ENCODE measurements at places on chromosomes 2 and 18.

DNA sequence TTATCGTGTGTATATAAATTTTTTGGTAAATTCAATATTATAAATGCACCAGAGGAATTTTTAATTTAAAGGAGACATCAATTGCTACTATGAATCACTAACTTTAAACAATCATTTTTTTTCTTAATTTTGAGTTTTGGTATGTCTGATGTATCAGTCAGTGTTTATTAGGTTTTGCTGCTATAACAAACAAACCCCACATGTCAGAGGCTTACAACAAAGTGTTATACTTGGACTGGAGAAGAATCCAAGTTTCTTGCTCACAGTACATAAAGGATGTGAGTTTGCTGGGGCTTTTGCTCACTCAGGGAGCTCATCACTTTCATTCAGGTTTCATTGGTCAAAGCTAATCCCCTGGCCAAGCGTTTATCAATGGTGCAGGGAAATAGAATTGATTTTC lies 81.8 kb downstream of the VWC2L start:
- no peak for DNase-seq

DNA sequence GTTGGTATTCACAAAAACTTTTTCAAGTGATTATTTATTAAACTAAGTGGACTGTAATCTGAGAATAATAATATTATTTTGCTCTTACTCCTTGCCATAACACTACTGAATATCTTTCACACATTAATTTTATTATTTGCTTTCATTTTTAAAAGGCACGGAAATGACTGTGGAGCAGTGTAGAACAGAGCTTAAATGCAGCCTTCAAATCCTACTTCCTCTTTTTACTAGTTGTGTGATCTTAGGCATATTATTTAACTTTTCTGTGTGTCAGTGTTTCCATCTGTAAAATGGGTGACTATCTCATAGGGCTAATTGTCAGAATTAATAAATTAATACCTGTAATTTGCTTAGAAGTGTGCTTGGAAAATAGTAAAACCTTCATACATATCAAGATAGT lies 55.5 kb upstream of the SLC8A1 start:
- DNase-seq: no peak

- DNase-seq: no peak
Observed at GRCh38 chr2:167103757-167104133, 215.5 kb downstream of the XIRP2 start.

- DNase-seq: no peak
Observed at GRCh38 chr2:197259470-197259999, 51.0 kb downstream of the ANKRD44 start.

- DNase-seq: no peak
Observed at GRCh38 chr2:172214252-172214651, 111.6 kb upstream of the DLX2 start.

DNA sequence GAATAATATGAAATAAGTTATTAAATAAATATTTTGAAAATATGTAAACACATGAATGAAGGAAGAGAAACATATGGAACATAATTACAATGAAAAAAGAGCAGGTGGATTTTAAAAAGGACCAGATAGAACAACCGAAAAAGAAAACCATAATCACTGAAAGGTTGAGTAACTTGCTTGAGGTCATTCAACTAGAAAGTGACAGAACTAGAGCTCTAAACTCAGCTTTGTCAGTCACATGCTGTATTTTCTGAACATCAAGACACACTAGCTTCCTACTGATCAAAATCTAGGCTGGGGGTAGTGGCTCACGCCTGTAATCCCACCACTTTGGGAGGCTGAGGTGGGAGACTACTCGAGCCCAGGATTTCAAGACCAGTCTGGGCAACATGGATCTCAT lies 30.0 kb upstream of the ITGAV start:
- no peak for DNase-seq

- DNase-seq: no peak
Observed at GRCh38 chr18:57677262-57678211, 55.9 kb upstream of the NARS1 start.

DNA sequence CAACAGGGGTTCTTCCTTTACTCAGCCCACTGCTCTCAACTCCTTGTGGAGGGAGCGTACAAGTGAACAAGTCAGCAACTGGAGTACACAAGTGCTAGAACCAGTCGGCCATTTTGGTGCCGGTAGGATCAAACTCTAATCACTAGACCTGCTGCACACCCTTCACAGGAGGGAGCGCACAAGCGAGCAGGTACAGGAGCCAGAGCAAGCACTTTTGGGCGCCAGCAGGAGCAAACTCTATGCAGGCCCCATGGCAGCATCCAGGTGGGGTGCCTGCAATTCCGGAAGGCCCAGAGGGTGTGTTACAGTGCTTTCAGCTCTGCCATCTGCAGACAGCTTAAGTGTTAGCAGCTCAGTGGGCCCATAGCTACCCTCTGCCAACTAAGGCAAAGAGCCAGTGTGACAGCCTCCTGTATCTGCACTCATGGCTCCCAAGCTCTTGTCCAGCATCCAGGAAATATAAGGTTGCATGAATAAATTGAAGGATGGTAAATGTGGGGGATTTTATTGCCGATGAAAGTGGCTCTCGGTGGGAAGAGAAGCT lies 426.1 kb downstream of the DCC start:
- no peak for DNase-seq

DNA sequence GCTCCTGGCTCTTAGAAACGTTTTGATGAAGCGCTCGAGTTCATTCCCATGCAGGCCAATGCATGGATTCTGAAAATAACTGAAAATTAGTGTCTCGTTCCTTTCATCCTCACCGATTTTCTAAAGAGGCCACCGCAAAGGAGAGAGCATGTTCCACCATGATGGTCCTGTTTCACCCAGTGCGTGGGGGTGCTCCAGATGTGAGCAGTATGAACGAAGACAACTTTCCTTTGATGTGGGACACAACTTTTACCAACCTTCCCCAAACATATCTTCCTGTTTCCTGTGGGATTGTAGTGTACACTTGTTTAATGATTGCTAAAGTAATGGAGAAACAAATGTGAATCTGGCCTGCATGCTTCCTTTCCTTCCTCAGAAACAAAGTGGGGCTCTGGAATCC lies 114.5 kb downstream of the PRPF40A start:
- DNase-seq: no peak

DNA sequence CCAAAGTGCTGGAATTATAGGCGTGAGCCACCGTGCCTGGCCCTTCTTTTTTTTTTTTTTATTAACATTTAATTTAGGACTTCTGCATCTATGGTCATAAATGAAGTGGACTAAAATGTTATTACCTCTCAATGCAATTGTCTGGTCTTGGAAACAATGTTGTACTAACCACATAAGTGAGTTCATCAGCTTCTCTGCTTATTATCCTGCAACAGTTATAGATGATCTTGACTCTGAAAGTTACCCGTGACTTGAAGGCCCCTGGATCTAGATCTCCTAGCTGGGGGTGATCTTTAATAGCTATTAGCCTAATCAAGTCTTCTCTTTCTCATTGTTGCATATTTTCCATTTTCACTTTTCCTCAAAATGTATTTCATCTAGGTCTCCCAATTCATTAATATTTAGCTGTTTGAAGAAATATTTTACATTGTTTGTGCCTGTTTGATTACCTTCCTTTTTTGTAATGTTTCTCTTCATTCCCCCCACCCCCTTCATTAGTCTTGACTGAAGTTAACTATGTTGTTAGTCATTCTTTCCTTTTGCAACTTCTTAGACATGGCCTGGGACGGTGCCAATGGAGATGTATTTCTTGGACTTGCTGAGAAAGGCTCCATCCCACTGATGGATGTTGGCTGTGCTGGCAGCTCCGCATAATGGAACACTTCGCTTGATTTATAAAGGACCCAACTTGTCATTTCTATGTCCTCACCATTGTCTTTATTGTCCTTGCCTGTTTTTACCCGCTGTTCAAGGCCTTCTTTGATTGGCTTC lies 141.6 kb upstream of the RIOK3 start:
- no peak for DNase-seq

DNA sequence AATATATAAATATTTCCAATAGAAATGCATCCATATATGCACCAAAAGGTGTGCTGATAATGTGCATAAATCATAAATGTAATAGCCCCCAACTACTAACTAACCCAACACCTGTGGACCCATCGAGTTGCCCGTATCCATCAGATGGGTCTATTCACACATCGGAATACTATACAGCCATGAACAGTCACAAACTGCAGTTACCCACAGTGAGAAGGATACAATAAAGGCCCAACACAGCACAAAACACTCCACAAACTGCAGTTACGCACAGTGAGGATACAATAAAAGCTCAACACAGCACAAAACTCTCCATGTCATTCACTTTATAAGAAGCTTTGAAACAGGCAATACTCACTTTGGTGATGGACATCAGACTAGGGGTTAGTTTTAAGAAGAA lies 145.3 kb upstream of the OTOS start:
- no peak for DNase-seq

DNA sequence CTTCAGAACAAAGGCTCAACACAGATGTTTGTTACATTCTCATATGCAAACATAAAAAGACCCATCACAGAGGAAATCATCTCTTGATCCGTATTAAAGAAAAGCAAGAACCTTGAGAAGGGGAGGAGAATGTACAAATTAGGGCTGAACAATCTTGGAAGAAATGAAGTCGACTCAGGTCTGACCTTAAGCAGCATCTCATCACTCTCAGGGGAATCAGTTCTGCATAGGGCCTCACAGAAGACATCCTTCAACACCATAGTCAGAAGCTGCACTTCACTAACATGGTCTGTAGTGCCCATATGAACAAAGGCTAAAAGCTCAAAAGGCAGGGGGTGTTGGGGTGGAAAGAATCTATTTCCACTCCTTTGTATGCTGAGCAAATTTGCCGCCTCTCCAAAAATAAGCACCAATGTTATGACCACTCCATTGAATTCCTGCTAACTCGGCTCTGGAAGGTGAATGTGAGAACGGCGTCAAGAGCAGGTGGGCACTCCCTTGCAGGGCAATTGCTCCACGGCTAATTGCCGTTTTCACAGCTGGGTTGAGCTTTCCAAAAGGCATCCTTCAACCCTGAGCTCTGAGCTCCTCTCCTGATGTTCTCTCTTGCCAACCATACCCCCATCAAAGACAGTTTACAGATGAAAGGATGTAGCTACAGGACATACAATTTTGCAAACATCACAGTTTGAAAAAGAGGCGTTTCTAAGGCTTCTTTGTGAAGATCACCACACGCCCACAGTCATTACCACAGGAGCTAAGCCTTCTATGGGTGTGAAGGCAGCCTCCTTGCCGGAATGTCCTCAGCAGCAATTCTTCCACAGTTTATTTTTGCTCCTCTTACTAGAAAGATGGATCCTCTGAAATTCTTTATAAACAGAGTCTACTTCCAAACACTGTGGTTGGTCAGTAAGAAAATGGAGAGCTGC lies 10.0 kb downstream of the KLF7 start:
- DNase-seq: no peak

GRCh38 chr2:85156153-85156552 lies 23.0 kb downstream of the TCF7L1 start:
- no peak for DNase-seq

DNA sequence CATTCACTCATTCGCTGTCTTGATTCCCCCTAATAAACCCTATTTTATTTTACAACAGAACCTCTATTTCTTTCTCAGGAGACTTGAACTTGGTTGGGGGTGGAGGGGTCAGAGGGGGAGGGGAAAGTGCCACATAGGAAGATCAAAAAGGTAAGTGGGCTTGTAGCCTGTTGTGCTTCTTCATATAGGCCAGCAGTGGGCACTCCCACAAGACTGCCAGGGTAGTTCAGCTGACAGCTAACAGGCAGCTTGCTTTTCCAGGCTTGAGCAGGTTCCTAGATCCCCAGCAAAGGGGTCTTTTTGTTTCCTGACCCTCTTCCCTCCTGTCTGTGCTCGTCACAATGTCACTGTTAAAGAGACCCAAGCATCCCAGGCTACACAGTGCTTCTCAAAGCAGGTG lies 829 bp upstream of the KIAA2012 start:
- peak; percentile 20 for DNase-seq

- DNase-seq: peak; percentile 27
Observed at GRCh38 chr18:77055429-77056300, 76.9 kb downstream of the MBP start.

DNA sequence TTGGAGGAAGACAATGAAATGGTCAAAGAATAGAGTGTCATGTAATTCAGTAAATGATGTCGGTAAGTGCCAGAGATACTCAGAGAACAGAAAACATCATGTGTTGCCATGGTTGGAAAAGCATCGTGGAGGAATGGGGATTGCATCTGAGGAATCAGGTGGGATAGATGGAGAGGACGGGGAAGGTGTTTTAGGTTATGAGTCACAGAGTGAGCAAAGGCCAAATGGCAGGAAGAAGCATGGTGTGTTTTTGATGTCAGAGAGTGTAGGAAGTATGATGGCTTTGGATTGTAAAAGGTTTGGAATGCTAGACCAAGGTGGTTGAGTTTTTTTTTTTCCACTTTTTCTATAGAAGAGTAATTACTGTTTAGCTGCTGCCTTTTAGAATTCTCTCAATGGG lies 27.5 kb upstream of the CD28 start:
- DNase-seq: no peak

GRCh38 chr2:85061896-85062295 lies 71.3 kb upstream of the TCF7L1 start:
- DNase-seq: no peak

DNA sequence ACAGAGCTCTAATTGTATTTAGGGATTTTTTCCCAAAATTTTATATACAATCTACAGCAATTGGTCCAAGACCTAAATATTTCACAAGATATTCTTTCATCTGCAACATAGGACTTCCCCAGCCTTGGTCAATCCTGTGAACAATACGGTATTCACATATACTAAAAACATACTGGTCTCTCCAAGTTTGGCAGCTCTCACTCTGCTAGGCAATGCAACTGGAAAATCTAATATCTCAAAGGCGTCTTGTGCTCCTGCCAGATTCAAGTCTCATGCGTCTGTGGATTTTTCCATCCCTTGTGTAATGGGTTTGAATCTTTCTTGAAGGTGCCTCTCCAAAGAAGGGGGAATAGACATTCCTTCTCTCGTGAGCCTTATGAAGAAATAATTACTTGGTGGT lies 27.4 kb upstream of the MBOAT2 start:
- no peak for DNase-seq

DNA sequence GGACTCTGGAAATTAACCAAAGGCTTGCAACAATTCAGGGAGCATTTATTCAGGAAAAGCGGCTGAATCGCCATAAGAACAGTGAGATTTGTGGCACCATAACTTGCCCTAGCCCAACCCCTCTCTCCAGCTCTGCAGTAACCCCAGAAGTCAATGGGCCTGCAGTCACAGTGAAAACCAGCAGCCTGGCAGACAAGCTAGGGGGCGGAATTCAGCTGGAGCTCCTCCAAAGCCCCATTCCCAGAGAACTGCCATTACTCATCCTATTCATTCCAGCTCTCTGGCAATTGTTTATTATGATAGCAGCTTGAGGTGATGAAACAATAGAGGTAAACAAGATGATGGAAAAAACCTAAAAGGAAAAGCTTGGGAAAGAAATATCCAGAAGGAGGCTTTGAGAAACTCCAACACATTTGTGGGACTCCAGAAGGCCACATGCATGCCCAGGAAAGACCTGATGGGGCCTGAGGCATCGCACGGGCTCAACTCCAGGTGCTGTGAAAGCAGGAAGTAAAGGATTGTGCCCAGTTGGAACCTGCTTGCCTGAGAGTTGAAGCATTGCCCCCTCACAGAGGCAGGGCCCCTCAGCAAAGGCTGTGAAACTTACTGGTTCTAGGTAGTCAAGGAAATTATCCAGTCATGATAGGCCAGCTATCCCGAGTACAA lies 126.7 kb downstream of the TWIST2 start:
- DNase-seq: no peak

- DNase-seq: no peak
Observed at GRCh38 chr2:40480073-40480472, 28.2 kb upstream of the SLC8A1 start.

Data from HuH-7 (cell line).